ENCODE measurements at places on chromosomes 12 and 14. TPM values are rescaled to one million over a fixed set of nuclear protein-coding genes. Genes with fewer than 3 reads are reported as not detected.

GRCh38 chr14:75196064-75196463 lies 19.7 kb upstream of the TMED10 start:
- no peak overlapping the region for H3K4me3 ChIP-seq
- no peaks in the 10 kb centered on the region for H3K27me3 ChIP-seq
- H3K27ac ChIP-seq, result peak overlapping the region; percentile 18
- no peak for DNase-seq
- H3K36me3 ChIP-seq, result no peaks in the 10 kb centered on the region

DNA sequence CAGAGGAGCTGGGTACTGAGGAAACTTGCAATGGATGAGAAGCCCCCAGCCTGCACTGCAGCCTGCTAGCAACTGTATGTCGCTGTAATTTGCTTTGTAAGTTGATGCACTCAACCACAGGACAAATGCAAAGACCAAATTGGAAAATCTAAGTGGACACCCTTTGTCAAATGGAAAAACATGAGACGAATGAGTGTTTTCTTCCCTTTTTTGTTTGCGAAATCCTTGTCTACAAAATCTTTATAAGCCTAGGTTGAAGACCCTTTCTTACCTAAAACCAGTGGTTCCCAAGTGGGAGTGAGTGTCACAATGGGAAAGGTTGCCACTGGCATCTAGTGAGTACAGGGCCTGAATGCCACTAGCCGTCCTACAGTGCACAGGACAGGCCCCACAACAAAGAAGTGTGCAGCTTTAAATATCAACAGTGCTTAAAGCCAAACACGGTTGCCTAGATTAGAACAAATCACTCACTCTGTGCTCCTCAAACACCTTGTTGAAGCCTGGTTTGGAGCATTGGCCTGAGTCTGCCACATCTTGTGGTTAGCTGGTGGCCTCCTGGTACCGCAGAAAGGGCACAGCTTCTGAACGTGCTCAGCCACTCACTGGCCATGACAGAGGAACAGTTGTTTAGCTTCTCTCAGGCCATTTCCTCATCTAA lies 7.6 kb upstream of the VASH1 start:
- no peaks in the 10 kb centered on the region for H3K36me3 ChIP-seq
- H3K27me3 ChIP-seq, result no peaks in the 10 kb centered on the region

DNA sequence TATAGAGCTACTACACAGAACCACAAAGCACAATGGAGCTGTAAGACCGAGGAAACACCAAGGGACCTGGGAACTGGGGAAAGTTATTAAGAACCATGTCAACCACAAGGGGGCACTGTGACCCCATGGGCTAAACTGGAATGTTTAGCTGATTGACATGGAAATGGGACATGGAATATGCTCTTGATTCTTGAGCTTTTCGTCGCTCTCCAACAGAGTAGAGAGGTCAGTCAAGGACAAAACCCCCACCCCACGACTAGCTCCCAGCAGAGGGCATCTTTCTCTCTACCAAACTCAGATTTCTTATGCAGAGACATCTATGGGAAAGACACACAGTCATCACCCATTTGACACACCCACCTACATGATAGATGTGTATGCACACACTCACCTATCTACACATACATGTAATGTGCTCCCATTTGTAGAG lies 10.1 kb downstream of the NDRG2 start:
- H3K4me3 ChIP-seq, result no peak overlapping the region
- peaks cover 10% of the 10 kb centered on the region for H3K4me1 ChIP-seq
- peaks cover 30% of the 10 kb centered on the region for H3K36me3 ChIP-seq
- no peaks in the 10 kb centered on the region for H3K27me3 ChIP-seq
- peak; percentile 70 for DNase-seq

DNA sequence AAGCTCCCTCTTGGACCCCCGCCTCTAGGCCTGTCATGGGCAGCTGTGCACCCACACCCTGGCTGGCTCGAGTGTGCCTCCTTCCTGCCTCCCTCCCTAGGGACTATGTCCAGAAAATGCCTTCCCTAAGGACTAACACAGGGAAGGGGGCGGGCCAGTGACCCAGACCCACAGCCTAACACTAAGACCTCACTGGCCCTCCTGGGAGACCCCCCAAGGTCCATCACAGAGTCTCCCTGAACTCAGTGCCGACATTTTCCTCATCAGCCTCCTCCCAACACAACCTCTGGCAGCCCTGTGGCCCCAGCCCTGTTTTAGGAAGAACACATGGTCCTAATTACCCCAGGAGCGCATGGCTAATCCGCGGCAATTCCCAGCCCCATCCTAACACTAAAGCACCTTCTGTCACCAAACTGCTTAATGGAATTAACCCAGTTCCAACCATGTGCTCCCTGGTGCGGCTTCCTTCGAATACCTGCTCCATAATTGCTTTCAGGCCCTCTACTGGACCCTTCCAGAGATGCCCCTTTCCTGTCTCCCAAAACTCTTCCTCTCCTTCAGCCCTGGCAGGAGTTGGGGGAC lies 5.6 kb downstream of the MSI1 start:
- no peak overlapping the region for H3K27ac ChIP-seq
- H3K27me3 ChIP-seq, result peaks cover 45% of the 10 kb centered on the region
- DNase-seq, result no peak
- H3K4me3 ChIP-seq, result no peak overlapping the region
- no peaks in the 10 kb centered on the region for H3K36me3 ChIP-seq

Gene IFI27L1
- 10.9 TPM for total RNA-seq

Gene SLC6A15
- total RNA-seq, result not detected

All from lower lobe of right lung (tissue), 2 donors.